Adipocyte (in vitro differentiated cells): ENCODE measurements at places on chromosomes 11 and 22.

- no peak for DNase-seq
These were observed 103.4 kb downstream of the ATXN10 start for GRCh38 chr22:45775062-45775461.

GRCh38 chr22:21457023-21457787, 10.0 kb upstream of the TMEM191C start:
- DNase-seq: no peak

DNA sequence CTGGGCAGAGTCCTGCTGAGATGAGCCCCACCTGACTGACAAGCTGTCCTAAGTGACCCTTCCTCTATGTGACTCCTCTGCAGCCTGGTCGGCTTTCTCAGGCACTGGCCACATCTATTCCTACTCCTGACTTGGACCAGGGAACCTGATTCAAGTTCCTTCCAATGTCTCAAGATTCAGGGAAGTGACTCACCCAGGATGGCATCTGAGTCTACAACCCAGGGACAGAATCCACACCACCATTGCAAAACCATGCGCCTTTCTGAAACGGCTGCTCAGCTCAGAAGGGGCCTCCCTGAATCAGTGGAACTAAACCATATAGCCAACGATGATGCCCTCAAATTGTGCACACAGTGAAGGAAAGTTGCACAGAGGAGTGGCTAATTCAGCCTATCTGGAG, 63.9 kb upstream of the CSNK2A3 start:
- peak; percentile 69 for DNase-seq

DNA sequence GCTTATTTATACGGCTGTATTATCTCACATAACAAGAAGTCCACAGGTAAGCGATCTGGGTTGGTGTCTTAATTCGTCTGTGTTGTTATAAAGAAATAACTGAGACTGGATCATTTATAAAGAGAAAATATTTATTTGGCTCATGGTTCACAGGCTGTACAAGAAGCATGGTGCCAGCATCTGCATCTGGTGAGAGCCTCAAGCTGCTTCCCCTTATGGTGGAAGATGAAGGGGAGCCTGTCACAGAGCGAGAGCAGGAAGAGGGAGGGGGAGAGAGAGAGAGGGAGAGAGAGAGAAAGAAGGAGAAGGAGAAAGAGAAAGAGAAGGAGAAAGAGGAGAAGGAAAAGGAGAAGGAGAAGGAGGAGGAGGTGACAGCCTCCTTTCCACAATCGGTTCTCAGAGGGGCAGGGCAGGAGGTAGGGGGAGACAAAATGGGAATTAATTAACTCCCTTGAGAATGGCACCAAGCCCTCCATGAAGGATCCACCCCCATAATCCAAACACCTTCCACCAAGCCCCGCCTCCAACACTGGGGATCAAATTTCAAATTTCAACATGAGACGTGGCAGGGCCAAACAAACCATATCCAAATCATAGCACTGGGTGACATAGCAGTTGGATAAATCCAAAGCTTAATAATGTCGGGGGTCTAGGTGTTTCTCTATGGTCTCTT, 15.0 kb upstream of the TRIM44 start:
- no peak for DNase-seq

- no peak for DNase-seq
These were observed 419.8 kb upstream of the LRRC4C start for GRCh38 chr11:41879214-41879613.

DNA sequence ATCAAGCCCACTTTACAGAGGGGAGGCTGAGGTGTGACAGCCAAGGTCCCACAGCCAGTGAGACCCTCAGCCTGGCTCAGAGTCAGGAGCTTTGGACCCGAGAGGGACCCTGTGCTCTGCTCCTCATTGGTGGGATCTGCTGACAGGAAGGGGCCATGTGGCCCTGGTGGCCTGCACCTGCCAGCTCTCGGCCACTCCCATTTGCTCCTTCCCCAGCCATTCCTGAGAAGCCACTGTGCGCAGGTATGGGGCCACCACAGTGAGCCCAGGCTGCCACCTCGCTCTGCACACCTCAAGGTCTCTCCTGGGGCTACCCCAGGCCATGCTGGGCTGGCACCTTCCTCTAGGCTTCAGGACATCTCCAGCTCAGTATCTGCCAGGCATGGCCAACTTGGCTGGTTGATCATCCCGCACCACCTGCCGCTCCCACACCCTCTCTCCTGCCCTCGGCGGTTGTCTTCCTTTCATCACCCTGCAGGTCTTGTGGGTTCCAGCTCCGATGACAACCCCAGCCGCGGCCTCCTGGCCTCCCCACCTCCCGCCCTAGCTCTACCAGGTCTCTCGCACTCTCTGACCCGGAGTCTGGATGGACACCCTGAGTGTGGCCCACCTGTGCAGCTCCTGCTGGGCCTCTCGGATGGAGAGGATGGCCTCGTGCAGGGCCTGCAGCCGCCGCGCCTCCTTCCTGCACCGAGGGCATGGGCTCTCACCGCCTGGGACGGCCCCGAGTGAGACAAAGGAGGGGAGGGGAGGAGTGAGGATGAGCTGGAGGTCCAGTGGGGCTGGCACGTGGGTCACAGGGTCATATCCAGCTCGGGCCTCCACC, 32.2 kb upstream of the CARS1 start:
- no peak for DNase-seq
